ENCODE measurements at places on chromosomes 4 and X.
A peak's percentile ranks its signal among the peaks of the same experiment; 100 is the strongest.

- no peak for DNase-seq
These were observed 383 bp upstream of the TBC1D19 start for GRCh38 chr4:26583538-26583864.

GRCh38 chr4:152221816-152222516 lies 313.9 kb downstream of the FBXW7 start:
- no peak for DNase-seq

GRCh38 chr4:115396034-115396433 lies 282.6 kb upstream of the NDST4 start:
- DNase-seq, result no peak

DNA sequence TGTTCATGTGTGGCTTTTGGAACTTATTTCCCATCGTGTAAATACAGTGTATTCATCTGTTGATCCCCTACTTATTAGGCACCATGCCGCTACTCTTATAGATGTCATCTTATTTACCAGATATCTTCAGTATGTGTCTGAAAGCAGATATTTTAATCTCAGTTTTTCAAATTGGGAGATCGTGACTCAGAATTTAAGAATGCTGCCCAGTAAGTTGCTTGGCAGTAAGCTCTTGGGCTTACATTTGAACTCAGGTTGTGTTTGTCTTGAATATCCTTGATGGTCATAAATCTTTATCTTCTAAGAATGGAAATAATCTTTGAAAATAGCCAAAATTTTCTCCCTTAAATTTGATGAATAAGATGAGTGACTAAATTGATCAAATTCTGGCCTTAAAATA lies 45.9 kb upstream of the RPA4 start:
- no peak for DNase-seq

GRCh38 chrX:9555354-9555753 lies 90.5 kb downstream of the TBL1X start:
- no peak for DNase-seq

DNA sequence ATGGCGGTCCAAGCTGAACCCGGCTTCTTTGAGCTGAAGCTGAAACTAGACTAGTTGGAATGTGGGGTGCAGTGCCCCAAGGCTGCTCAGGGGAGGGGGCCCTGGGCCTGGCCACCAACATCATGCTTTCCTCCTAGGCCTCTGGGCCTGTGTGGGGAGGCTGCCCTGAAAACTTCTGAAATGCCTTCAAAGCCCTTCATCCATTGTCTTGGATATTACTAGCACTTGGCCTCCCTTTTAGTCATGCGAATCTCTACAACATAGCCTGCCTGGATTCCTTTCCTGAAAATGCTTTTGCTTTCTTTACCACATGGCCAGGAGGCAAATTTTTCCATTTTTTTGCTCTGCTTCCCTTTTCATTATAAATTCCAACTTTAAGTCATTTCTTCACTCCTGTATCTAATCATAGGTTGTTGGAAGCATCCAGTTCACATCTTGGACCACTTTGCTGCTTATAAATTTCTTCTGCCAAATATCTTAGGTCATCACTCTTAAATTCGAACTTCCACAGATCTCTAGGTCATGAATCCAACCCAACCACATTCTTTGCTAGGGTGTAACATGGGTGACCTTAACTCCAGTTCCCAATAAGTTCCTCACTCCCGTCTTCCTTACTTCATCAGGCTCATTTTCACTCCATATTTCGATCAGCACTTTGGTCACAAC lies 103.4 kb downstream of the DDIT4L start:
- DNase-seq, result peak; percentile 27

DNA sequence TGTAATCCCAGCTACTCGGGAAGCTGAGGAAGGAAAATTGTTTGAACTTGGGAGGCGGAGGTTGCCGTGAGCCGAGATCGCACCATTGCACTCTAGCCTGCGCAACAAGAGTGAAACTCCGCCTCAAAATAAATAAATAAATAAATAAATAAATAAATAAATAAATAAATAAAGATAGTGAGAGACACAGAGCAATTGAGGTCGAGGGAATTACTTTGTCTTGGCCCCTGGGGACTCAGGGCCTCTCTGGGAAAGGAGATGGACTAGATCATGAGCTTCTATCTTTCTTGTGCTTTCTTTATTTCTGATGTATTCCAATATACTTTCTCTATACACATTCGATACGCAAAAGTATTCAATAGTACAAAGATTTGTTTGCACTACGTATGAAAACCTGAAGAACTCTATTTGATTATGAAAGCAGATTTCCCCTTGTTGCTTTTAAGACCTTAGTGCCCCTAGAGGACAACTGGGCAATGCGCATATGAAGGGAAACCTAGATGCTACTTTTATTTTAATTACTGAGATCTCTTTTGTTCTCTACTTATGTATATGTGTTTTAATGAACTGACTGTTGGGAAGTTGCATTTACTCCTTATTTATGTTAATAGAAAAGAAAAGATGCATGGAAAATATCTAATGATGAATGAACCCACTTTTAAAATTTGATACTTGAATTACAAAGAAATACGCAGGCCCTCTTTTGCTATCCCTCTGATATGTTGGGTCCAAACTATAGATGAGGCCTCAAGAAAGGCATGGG lies 12.8 kb upstream of the ELOVL6 start:
- no peak for DNase-seq

- DNase-seq, result no peak
These were observed 12.8 kb downstream of the NAP1L3 start for GRCh38 chrX:93660575-93660974.

DNA sequence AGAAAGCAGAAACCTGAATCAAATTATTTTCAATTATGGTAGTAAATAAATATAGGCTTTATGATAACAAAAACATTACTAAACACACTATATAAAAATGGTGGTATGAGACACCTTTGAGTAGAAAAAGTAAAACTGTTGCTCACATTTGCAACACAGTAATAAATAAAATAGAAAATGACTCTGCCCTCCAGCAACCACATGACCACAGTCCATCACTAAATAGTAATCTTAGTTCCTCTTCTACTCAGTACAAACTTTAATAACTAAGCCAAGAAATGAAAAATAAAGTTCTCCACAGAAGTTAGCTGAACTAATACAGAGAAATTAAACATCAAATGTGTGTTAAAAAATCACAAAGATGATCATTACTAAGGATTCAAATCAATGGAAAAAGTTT lies 108.5 kb downstream of the ADGRA3 start:
- DNase-seq, result no peak

DNA sequence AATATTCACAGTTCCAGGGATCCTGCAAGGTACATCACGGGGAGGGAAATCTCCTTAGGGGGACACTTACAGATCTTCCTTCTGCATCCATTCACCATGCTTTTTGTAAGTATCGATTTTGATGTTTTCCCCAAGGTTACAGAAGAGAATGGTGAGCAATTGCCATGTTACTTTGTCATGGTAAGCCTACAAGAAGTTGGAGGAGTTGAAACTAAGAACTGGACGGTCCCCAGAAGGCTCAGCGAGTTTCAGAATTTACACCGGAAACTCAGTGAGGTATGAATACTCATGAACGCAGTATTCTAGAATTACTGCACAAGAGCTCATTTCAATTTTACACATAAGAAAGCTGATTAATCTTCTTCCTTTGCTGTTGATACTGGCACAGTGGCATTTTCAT lies 53.9 kb downstream of the LRP2BP start:
- DNase-seq, result no peak

DNA sequence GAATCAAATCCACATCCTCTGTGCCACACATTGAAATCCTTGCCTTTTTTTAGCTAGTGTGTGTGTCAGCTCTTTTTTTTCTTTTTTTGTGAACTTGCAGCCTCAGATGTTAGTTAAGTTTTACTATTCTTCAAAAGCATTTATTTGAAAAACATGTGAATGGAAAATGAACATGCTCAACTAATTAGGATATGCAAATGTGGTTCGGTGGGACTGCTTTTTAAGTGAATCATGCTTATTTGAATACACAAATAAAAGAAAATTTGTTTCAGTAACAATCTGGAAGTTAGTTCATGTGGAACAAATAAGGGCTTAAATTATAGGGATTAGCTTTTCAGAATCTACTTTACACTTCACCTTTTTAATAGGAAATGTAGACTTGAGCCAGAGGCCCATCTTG lies 751.5 kb upstream of the FAM241A start:
- no peak for DNase-seq

GRCh38 chrX:148659481-148659880 lies 159.1 kb downstream of the AFF2 start:
- no peak for DNase-seq

DNA sequence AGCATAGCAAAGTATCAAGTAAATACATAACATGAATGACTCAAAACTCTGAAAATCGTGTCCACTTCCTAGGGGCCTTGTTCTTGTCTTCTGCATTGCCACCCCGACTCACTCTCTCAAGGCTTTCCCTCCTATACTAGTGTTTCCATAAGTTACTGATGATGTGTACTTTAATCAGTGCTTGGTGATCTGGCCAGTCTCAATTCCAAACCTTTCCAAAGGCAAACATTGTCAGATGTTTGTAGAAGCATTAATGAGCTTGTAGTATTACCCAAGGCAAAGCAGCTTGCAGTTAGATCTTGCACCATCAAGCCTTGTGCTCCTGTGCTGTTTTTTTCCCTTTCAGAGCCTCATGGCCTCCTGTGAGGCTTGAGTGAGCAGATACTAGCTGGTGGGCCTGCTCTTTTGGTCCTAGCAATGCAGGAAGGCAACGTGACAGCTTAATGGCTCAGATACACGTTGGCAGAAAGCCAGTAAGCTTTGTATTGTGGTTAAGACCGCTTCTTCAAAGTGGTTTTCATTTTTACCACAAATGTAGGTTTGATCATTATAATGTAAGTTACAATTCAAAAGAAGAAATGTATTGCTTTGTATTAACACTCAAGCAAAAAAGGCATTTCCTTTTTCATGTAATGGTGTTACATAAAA lies 51.8 kb downstream of the RBPJ start:
- DNase-seq, result peak; percentile 30

GRCh38 chr4:76276813-76277212 lies 25.3 kb downstream of the FAM47E start:
- DNase-seq, result no peak

DNA sequence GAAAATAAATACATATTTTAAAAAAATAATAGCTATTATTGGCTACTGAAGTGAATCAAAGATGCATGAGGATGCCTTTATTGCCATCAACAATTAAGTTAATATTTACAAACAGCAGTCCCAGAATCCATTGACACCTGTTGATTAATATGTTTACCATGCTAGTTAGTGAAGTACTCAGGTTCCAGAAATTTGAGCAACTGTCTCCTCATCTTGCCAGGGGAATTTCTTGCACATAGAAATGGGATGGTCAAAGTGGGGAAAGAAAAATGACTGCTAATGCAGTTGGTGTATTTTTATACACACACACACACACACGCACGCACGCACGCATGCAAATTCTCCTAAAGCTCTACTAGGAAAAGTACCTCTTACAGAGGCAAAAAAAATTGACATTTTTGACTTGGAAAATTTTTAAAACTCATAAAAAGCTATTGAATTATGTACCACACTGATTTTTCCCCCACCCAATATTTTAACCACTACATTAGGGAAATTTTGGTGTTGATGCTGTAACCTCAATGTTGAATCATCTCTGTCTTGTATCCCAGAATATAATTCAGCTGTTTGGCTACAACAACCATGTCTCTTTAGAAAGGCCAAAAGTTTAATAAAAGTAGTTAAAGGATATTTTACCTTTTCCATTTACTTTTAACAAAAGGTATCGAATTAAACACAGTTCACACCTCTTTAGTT lies 105.3 kb upstream of the TMEM150C start:
- no peak for DNase-seq

DNA sequence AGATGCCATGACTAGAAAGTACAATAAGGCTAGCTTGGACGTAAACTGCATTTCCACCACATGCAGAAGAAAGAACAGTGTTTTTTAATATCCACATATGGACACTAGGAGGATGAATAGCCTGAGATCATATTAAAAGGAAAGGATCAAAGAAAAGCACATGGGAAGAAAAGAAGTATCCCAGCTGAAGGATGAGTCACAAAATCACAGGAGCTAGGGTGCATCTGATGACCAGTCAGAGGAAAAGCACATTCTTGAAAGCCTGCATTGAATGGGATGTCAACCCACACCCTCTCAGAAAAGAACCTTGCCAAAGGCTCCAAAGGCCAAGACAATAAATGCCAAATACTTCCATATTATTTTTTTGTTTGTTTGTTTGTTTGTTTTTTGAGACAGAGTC lies 56.8 kb upstream of the PRDX4 start:
- DNase-seq, result no peak

GRCh38 chr4:137394018-137394417 lies 138.3 kb downstream of the PCDH18 start:
- no peak for DNase-seq

- DNase-seq, result no peak
These were observed 339.0 kb upstream of the PABPC4L start for GRCh38 chr4:134540588-134540987.

- peak; percentile 85 for DNase-seq
These were observed 230.3 kb upstream of the PGRMC2 start for GRCh38 chr4:128517739-128518510.

DNA sequence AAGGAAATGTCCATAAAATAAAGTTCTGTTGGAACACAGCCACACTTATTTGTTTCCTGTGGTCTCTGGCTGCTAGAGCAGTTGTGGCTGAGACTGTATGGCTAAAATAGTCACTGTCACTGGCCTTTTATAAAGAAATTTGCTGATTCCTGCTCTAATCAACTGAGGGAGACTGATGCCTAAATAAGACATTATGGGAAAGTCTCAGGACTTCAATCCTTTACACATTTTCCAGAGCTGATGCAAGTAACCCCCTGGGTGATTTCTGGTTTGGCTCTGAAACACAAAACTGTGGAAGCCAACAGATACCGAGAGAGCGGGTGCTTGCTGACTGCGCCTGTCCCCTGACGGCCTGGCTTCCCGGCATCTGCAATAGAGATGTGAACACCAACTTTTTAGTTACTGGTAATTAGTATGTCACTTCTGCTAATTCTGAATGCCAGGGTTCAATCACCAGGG lies 64.0 kb downstream of the POLR2B start:
- DNase-seq, result no peak

- DNase-seq, result no peak
These were observed 37.4 kb upstream of the NDP start for GRCh38 chrX:44010626-44011025.
